ENCODE measurements at places on chromosomes 1 and 21.

GRCh38 chr1:171055966-171056643 lies 34.6 kb upstream of the FMO3 start:
- no peak for DNase-seq

DNA sequence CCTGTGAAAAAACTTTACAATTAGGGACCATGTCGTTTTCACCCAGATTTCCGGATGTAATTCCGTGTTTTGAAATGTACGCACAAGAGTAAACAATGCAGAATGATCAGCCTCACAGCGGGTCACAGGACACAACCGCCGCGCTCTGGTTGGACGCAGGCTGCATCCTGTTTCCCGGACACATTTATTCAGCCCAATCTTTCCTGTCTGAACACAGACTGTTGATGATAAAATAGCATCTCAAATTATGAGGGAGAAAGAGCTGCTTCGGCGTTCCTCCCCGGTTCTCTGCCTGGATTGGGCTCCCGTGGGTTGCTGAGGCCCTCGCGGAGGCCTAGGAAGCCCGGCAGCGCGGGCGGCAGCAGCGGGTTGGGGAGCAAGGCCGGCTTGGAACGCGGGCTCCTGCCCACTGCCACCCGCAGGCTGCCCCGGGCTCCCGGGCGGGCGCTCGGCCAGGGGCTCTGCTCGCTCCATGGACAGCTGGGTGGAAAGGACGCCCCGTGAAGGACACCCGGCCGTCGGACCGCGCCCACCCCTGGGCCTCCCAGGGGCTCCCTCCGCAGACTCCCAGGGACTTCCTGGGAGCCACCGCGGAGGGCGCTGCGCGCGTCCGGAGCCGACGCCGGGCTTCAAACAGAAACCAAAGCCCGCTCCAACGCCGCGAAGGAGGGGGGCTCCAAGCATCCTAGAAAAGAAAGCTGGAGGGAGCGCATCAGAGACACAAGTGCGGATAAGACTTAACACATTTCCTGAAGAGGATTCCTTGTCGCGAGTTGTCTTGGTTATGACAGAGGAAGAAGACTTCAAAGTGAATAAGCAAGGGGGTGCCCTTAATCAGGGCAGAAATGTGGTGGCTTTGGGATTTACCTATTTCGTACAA lies 122.3 kb downstream of the ESRRG start:
- DNase-seq = peak; percentile 86

DNA sequence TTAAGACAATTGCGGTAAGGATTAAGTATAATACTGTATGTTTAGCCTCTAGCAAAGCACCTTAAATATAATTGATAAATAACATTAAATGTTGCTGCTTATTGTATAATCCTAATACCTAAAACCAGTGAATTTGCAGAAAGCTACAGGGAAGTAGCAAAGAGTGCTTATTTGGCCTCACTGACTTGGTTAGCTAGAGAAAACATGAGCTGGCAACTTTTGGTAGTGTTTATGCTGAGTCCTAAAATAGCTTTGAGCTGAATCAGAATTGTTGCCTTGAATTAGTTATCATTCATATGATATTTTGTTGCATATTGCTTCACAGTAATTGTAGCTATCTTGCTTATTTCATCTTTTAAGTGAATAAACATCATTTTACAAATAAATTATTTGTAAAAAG lies 3.5 kb downstream of the TRIM67 start:
- DNase-seq = no peak

- DNase-seq = no peak
These were observed 311.3 kb upstream of the ZP4 start for GRCh38 chr1:238201992-238202391.

DNA sequence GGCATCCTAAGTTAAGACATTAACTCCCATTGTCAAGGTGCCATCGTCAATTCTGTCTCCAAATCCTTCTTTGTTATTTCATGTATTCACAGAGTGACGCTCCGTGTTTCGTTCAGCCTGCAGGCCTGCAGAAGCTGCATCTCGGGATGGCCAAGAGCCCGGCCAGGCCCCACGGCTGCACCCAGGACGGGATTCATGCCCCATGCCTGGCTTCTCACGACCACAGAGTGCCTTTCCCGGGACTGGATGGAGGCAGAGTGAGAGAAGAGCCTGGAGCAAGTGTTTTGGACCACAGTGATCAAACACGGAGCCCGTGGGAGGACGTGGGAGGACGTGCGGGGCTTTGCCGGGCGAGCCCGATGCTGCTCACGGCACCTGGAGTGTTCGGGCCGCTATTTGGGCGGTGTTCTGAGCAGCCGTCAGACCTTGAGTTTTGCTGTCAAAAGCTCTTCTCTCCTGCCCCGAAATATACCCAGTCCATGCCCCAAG lies 56.8 kb downstream of the COL6A1 start:
- no peak for DNase-seq

- DNase-seq = no peak
These were observed 42.4 kb upstream of the CRB1 start for GRCh38 chr1:197225611-197226010.

GRCh38 chr1:226305184-226305583 lies 3.8 kb downstream of the LIN9 start:
- no peak for DNase-seq

GRCh38 chr1:221263831-221264767 lies 384.9 kb downstream of the HLX start:
- peak; percentile 81 for DNase-seq

GRCh38 chr1:201304126-201304525 lies 20.8 kb downstream of the PKP1 start:
- no peak for DNase-seq
